M059J (cell line): ENCODE measurements at places on chromosomes 3 and 15. TPM values are rescaled to one million over a fixed set of nuclear protein-coding genes. Genes with fewer than 3 reads are reported as not detected.

The CX3CR1 gene
- total RNA-seq = 0.02 TPM in 1 of 2 replicates, not detected in the other

- DNase-seq = no peak
Measured at GRCh38 chr3:47313341-47314055, 30.8 kb downstream of the KLHL18 start.

GRCh38 chr3:88879905-88880304 is 227.5 kb upstream of the EPHA3 start:
- DNase-seq = no peak

DNA sequence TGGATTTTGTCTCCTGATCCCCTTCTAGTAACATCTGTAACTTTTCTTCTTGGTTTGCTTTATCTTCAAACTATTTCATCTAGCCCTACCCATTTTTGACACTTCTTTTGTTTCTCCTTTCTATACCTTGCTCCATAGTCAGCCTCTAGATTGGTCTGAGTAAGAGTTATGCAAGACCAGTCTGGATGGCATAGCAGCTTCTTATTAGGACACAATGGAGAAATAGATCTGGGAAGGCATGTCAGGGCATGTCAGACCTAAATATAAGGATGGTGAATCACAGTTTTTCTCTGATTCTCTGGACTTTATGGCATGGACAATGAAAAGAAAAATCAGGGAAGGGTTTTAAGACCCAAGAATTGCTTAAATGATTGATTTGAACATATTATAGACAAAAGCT is 452.5 kb downstream of the RAP2B start:
- DNase-seq = no peak

DNA sequence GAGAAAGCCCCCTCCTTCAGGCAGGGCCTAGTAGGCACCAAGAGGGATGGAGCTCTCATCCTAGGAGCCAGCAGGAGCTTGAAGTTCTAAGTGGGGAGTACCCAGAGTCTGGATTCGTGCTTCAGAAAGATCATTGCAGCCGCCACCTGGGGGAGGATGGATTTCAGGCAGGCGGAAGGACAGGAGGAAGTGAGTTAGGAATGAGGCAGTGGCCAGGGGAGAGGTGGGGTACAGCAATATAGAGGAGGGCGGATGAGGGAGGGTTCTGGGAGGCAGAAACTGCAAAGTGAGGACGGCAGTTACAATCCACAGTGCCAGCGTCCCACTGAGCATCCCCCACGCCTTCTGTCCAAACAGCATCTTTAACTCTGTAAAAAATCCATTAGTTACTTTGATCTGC is 65.2 kb upstream of the LINGO1 start:
- no peak for DNase-seq

DNA sequence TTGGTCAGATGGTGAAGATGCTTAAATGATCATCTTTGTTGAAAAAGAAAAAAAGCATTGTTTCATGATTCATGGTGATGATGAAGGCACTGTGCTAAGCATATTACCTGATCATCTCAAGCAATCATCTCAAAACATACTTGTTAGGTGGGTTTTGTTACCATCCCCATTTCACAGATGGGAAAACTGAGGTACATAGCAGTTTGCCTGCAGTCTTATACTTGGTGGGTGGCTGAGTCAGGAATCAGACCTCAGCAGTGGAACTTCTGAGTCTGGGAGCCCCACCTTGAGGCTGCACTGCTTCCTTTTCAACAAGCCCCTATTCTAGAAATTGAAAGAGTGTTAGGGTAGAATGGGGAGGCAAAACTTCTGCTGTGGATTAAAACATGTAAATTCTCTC is 341.1 kb downstream of the THSD4 start:
- no peak for DNase-seq

The SLC28A2 gene
- not detected in 2 replicates for total RNA-seq

The GABRA5 gene
- total RNA-seq = 0.57 TPM in 1 of 2 replicates, not detected in the other

The CYP1A2 gene
- not detected in 2 replicates for total RNA-seq
